Esophagus squamous epithelium (tissue), 5 donors: ENCODE measurements at places on chromosomes 1 and 21.

DNA sequence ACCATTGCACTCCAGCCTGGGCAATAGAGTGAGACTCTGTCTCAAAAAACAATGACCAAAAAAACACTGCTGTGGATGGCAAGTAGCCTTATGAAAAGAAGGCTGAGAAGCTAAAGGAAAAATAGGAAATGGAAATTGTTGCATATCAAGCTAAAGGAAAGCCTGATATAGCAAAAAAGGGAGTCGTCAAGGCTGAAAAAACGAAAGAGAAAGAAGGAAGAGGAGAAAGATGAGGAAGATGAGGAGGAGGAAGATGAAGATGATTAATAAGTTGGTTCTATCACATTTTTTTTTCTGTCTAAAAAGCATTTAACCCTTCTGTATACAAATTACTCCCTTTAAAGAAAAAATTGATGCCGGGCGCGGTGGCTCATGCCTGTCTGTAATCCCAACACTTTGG lies 10.2 kb upstream of the PRDX1 start:
- DNase-seq = no peak

DNA sequence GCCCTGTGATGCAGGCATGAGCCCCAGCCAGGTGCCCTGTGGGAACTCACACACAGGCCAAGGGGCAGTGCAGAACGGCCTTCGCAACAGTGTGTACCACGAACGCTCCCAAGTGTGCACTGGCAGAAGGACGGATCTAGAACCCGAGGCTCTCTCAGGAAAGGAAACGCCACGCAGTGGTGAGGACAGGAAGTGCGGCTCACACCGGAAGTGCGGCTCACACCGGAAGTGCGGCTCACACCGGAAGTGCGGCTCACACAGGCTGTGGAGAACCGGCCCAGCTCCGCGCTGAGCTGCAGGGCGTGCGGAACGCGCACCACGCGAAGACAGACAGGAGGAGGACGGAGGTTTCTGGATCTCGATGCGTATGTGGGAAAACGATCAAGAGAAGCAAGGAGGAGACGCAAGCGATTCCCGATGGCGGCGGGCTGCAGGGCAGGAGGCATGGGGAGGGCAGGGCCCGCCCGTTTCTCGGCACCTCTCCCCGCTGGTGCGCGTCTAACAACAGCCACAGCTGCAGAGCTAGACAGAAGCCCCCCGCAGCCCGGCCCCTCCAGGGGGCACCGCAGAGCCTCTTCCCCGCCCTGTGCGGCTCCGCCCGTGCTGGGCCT lies 35.9 kb upstream of the TMEM52 start:
- DNase-seq = no peak

DNA sequence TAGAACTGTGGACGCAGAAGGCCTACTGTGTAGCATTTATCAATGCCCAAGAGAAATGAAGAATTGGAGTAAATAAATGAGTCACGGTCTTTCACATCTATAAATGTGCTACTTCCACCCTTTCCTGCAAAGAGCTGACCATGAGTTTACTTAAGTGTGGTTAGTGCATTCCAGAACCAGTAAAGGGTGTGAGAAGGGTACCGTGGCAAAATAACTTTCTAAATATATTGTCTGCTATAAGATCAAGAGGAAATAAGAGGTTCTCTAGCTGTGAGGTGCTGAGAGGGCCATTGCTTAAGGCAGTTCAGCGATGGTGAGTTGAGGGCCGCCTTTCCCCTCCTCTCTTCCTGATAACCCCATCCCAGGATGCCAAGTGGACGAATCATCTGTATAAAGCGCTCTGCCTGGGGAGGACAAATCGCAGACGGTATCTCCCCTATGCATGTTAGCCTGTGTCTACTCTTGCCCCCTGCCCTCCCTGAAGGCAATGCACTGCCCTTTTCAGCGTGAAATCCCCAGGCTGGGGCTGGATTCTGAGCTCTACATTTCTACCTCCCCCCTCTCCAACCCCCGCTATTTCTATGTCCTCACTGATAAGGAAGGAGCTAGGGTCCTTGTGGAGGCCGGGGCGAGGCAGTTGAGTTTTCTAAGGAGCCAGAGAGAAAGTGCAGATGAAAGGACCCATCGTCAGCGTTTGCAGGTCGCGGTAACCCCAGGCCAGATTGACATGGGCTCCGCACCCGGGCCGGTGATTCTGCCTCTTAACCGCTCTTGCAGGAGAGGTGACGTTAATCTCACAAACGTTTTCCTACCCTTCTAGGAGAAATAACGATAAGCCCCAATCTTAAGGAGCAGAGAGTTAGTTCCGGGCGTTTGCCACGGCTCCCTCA lies 1.5 kb upstream of the NCAM2 start:
- DNase-seq = no peak

GRCh38 chr1:207493212-207493611 lies 2.7 kb upstream of the CR1 start:
- DNase-seq = no peak

- no peak for DNase-seq
These were observed 313.2 kb downstream of the OLFM3 start for GRCh38 chr1:101683561-101683960.

GRCh38 chr1:40948741-40949443 lies 30.6 kb upstream of the CTPS1 start:
- DNase-seq = no peak

DNA sequence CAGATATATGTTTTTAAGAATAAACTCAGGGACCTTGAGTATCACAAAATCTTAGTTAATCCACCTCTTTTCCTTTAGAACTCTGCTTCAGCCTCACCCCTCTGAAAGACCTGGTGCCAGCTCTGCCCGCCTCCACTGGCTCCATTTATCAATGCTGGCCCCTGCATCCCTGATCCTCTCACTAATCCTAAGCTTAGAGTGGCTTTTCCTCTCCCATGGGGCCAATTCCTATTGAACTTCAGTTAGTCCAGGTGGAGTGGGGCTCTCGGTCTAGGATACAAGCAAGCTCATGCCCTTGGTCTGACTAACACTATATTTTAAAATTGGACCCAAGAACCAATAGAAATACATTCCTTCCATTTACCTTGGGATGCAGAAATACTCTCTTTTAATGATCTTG lies 87.0 kb downstream of the RGS7 start:
- no peak for DNase-seq

DNA sequence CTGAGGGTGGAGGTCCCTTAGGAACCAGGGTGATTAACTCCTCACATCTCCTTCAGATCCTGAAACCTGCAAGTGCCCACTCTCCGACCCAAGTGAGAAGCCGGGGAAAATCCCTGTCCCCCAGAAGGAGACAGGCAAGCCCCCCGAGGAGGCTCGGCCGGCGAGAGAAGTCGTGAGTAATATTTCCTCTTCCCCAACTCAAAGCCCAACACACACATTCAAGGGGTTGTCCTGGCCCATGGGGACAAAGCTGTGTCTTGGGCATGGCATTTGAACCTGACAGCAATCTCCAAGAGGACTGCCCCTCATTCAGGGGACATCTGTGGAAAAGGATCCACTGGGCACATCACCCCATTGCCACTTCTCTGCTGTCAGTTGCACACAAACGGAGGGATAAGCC lies 23.6 kb downstream of the VASH2 start:
- DNase-seq = no peak

DNA sequence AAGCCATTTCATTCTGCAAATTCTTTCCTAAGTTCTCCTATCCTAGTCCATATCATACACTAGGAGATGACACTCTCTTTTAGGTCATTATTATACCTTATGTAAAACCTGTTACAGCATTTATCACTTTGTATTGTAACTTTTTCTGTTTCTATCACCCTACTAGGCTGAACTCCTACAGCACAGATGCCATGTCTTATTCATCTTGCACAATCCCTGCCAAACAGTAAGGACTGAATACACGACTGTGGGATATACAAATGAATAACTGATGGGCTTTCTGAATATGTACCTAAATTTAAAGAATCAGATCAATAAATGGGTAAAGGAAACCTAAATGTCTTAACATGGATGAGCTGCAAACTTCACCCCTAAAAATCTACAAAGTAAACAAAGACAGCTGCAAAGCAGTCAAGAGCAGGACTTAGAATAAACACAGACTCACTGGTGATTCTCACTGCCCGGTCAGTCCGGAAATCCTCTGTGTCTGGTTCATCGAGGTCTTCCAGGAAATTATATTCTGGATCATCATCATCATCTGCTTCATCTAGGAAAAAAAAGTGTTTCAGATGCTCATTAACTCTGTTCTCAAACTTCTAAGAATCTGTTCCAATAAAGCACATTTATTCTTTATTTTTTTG lies 62.3 kb downstream of the GON4L start:
- DNase-seq = no peak

- DNase-seq = no peak
These were observed 4.0 kb downstream of the FGR start for GRCh38 chr1:27630859-27631491.

DNA sequence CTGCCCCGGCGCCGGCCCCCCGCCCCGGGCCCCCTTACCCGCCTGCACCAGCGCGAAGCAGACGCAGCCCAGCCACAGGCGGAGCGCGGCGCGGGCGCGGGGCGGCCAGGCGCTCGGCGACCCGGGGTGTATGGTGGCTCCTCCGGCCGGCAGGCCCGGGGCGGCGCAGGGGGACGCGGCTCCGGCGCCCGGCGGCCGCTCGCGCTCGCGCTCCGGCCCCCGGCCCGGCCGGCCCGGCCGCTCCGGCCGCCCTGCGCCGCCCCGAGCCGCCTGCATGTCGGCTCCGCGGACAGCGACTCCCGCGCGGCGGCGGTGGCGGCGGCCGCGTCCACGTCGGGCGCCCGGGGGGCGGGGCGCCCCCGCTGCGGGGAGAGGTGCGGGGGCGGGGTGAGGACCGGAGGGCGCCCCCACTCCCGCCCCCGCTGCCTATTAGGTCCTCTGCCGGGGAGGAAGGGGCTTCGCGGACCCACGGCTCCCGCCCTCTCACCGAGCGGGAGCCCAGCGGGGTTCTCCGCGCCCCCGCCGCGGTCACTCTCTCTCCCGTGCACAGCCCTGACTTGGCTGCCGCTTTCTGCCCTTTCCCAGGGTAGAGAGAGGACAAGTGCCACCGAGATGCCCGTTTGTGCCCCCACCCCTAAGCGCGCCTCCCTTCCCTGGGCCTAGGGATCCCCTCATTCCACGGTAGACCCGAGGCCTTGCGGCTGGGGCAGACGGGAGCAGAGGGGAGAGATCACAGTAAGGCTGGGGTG lies at the start of gene FNDC5:
TSS of gene FNDC5 (minus strand) at position 298 of the 749 bp plus-strand sequence.
- DNase-seq = no peak

DNA sequence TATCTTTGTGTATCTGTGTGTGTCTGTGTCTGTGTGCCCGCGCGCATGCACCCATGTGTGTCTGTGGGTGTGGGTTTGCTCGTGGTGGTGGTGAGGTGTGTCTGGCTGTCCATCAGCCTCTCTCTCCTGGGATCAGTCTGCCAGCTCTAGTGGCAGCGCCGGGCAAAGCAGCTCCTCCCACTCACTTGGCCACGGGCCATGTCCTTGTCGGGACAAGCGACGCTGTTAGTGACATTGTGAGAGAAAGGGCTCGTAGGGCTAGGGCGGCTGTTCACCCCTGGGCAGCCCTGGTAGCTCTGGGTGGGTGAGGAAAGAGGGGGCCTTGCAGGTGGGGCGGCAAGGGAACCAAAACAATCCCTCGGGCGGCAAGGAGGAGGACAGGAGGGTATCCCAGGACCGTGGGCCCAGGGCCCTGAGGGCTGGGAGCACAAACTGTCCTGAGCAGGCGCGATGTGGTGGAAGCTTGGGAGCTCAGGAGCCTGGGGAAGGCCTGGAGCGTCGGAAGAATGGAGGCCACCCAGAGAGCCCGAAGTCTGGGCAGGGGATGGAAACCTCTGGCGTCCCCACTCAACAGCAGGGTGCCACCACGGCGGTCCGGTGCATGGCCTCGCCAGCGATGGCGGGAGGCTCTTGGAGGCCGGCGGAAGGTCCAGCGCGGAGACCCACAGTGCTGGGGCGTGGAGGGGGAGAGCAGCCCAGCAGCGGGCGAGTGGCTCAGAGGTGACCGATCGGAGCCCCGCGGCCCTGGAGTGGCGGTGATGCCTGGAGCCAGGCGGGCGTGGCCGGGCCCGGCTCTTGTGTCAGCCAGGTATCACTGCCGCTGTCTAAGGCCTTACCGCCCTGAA lies 140.5 kb downstream of the LIPI start:
- no peak for DNase-seq

DNA sequence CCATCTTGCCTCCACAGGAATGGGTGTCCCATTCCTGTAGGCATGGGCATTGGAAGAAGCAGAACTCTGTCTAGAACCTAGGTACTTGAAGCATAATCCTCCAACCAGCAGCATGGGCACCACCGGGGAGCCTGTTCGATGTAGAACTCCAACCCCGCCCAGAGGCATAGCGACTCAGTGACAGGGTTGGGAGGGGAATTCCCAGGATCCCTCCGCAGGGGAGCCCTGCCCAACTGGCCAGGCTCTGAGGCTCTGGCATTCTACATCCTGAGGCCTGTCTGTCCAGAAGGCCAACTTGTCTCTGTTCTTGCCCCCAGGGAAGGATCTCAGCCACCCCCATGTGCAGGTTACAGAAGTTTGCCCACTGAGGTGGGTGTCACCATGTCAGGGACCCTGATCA lies 38.2 kb downstream of the CACNA1S start:
- no peak for DNase-seq

DNA sequence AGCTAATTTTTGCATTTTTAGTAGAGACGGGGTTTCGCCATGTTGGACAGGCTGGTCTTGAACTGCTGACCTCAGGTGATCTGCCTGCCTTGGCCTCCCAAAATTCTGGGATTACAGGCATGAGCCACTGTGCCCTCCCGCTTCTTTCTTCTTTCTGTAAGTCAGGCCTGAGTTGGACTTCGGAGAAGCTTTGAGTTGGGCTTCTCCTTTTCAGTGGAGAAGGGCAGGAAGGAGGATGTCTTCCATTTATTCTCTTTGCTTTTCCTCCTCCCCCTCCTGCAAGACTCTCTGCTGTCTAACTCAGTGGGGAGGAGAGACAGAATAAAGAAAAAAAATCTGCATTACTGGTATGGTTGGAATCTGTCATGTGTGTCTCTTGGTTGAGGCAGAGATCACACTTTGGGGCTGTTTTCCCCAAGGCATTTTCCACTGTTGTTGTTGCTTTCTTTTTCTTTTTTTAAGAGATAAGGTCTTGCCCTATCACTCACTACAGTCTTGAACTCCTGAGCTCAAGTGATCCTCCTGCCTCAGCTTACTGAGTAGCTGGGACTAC lies 13.2 kb upstream of the DEGS1 start:
- no peak for DNase-seq

DNA sequence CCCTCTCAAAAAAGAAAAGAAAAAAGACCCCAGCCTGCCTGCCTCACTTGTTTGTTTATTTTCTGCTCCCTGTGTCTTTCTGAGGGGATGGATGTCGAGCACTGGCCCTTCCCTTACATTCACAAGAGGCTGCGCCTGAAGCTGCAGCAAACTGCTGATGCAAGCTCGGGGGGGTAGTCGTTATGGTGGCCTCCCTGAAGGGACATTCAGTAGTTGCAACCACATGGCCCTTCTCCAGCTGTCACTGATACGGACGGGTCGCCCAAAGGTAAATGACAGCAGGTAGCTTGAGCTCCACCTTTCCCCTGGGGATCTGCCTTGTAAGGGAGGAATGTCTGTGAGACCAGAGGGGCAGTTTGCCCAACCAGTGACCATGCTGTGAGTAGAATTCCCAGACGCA lies 17.7 kb downstream of the PLEKHM2 start:
- DNase-seq = no peak

GRCh38 chr1:211885747-211886522 lies 55.4 kb upstream of the LPGAT1 start:
- no peak for DNase-seq
